ENCODE measurements at places on chromosomes 5 and 9.

DNA sequence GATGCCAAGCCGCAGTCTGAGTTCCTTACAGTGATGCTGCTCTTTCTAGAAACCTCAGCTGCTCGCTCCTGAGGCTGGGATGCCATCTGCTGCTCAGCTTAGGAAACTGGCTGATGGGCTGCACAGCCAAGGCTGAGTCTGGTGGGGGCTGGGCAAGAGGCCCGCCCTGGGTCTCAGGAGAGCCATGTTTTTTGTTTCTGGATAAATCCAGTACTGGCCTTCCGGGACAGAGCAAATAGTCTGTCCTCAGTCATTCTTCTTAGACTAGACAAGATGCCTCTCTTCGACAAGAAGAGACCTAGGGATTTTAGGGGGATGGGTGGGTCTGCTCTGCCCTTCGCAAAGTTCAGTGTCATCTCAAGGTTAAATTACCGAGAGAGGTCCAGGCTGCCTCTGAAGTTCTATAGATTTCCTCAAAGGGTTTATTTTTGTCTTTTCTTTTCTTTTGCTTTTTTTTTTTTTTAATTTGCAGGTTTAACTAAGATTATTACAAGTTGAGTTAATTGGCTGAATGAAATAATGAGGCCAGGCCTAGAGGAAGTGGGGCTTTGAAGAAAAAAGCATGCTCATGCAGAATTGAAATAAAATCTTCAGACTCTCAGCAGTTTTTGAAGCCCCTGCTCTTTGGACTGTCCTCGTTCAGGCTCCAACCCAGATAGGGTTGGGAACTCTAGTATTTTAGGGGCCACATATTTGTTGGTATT, 30.6 kb upstream of the MATR3 start:
- DNase-seq, result peak; percentile 40

- DNase-seq, result no peak
Observed at GRCh38 chr5:35672995-35673394, 55.3 kb downstream of the SPEF2 start.

GRCh38 chr5:14167211-14167845, 24.2 kb downstream of the TRIO start:
- no peak for DNase-seq

DNA sequence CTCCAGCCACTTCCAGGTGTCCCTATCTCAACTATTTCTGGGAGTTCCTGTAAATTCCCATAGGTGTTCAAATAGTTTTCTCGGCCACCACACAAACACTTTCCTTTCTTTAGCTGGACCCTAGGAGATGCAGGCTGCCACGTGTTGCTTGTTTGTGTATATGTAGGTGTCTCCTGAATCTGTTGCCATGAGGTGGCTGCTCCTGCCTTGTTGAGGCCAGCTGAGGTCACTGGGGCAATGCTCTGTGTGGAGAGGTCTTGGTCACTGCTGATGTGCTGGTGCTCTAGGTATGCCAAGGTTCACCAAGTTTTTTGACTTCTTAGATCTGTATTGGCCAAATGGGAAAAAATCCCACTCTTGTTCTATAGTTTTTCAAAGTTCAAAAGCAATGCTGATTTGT, 132.5 kb upstream of the CHD1 start:
- DNase-seq, result no peak

DNA sequence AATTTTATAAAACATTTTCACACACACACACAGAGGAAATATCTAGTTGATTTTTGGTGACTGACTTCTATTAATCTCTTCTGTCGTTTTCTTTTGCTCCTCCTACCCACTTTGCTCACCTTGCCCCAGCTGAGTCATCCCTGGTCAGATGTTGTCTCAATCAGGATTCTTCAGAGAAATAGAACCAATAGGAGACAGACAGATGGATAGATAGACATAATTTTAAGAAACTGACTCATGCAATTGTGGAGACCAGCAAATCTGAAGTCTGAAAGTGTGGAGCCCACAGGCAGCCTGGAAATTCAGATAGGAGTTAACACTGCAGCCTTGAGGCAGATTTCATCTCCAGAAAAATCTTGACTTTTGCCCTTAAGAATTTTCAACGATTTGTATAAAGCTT, 37.0 kb upstream of the PIK3R1 start:
- DNase-seq, result no peak

DNA sequence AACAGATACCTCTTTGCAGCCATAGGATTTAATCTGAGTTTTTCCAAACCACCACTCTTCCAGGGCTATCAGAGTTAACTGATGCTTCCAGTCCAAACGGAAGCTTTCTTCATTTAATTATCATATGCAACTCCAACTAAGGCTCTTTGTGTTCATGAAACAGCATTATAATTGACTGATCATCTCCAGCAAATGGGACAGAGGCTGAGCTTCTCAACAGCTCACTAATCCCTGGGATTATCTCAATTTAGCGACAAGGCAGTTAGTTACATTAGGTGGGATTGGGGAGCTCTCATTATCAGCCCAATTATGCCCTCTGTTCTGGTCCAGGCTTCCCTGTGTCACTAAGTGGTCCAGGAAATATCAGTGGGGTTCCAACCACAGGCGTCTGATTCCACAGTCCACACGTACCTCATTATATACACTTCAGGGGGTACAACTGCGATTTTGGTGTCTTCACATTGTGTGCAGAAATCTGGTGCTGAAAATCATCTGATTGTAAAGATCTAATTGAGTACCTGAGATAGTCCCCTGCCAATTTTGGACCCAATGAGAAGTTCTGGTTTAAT, 313.5 kb upstream of the PANK3 start:
- no peak for DNase-seq

DNA sequence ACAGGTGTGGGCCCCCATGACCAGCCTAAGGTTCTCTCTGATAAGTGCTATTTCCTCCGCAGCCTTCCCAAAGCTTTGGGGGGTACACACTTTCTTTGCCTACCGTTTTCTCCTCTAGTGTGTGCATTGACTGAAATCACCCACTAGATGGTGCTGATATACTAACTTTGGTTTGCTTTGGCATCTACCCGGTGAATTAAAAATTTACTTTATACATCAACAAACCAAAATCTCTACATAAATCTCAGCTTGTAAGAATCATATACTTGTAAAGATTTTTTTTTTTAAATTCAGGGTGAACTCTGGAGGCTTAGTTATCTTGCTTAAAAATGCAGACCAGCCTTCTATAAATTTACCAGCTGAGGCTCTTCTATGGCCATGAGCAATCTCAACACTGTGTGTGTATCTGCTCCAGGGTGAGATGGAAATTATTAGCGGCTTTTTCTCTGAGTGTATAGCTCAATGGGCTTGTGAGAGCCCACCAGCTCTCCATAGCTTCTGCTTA, 475.7 kb upstream of the TNC start:
- DNase-seq, result no peak

DNA sequence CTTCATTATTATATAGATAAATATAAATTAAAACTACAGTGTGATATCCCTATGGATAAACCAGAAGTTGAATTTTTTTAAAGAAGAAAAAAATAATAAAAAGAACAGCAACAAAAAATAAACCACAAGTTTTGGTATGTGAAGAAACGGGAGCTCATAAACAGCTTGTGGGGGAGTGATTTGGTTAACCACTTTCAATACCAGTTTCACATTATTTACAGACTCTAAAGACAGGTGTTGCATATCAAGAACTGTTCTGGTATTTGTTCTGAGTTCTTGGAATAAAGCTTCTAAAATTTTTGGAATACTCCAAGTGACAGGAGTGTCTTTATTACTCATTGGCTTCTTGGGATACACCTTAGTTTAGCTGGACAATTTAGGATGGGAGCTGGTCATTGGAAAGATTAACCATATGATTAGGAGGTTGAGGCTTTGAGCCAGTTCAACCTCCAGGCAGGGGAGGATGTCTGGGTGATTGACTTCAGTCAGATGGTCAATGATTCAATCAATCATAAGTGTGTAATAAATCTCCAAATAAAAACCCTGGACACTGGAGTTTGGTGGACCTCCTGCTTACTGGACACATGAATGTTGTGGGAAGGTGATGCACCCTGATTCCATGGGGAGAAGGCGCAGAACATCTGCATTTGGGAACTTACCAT, 2223.1 kb upstream of the C9orf72 start:
- DNase-seq, result no peak

DNA sequence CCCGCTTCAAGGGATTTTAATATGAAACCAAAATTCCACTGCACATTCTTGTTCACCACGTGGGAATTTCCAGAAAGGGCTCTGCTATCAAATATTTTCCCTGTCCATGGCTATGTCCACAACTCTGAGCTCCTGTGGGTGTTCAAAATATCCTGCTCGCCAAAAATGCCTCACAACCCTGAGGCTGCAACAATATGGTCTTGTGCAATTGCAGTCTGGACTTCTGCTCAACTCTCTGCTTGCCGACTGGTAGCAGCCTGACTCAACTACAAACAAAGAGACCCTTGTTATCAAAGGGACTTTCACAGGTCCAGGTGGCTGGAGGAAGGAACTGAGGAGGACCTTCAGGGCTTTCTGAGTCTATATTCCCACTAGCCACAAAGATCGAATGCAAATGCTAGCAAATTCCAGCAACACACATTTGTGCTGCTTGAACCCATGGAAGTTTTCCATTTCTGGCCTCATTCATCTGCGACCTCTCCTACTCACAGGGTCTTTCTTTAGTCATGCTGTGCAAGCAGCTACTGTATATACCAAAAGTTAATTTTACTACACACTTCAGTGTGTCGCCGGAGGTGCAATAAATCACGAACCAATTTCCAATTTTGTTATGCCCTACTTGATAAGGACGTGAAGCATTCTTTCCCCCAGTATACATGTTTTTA, 169.2 kb upstream of the SLC30A5 start:
- DNase-seq, result no peak

- DNase-seq, result no peak
Observed at GRCh38 chr5:6601816-6602215, 31.0 kb downstream of the NSUN2 start.

- no peak for DNase-seq
Observed at GRCh38 chr5:97550164-97550563, 367.1 kb upstream of the RIOK2 start.

GRCh38 chr9:105198865-105199264, 45.6 kb upstream of the SLC44A1 start:
- no peak for DNase-seq

DNA sequence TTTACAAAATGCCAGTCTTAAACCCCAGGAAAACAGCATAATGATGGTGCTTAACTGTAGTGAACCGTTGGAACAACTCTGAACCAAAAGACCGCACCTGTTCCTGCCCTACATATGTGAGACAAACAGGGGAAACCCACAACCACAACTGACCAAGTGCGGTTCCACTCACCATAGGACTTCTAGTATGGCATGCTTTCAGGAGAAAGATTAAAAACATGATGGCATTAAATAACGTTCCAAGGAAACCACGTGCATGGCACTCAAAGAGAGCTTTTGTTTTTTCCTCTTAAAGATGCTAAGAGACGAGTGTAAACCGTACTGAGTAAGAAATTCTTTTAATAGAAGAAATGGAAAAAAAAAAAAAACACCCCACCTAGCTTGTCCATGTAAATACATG, 119.8 kb downstream of the SSBP2 start:
- no peak for DNase-seq

GRCh38 chr5:132753135-132753987, 6.1 kb downstream of the CCNI2 start:
- DNase-seq, result no peak

DNA sequence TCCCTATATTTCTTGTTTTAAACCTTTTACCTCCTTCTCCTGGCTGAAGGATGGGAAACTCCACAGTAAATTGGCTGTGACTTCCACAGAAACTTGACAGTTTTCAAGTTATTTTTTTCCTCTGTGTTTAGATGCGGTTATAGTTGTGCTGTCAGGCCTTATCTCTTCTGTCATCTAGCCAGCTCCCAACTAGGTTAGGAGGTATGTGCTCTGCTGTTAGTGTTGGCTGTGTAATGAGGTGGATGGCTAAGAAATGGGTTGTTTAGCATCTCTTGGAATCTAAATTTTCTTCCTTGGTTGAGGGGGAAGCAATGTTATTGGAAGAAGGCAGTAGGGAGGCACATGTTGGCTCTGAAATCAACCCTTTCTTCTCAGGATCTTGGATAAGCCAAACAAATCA, 149.9 kb upstream of the RUSC2 start:
- DNase-seq, result no peak

- peak; percentile 17 for DNase-seq
Observed at GRCh38 chr9:126699401-126699881, 85.7 kb downstream of the LMX1B start.

DNA sequence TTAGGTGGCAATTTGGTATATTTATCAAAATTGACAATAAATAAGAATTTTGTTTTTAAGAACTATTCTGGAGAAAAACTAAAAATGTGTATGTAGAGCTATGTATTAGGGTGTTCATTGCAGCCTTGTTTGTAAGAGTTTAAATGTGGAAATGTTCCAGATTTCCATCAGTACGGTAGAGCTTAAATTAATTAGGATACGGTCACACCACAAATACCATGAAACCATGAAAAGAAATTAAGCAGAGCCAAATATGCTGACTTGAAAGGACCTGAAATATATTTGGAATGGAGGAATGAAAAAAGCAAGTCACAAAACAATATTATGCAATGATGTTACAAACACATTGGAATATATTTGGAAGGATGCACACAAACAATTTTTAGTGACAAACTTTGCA, 64.6 kb downstream of the ACTBL2 start:
- no peak for DNase-seq

DNA sequence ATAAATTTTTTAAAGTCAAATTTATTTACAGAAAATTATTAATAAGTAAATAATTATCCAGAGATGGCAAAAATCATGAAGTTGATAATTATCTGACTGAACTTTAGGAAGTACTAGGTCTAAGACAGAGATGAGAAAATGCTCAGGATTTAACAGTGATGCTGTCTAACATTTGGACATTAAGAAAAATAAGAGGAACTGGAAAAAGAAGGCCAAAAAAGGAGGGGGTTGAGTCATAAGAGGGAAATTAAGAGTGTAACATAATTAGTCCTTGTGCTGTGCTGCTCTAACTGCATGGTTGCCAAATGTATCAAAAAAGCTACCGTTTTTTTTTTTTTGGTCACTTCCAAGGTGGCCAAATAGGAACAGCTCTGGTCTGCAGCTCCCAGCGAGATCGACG, 35.4 kb upstream of the TUT7 start:
- no peak for DNase-seq

- DNase-seq, result no peak
Observed at GRCh38 chr9:80890124-80890523, 799.2 kb downstream of the TLE1 start.

GRCh38 chr5:91151947-91152346, 231.2 kb downstream of the ARRDC3 start:
- no peak for DNase-seq

- DNase-seq, result no peak
Observed at GRCh38 chr5:36099748-36100147, 33.1 kb upstream of the UGT3A2 start.

DNA sequence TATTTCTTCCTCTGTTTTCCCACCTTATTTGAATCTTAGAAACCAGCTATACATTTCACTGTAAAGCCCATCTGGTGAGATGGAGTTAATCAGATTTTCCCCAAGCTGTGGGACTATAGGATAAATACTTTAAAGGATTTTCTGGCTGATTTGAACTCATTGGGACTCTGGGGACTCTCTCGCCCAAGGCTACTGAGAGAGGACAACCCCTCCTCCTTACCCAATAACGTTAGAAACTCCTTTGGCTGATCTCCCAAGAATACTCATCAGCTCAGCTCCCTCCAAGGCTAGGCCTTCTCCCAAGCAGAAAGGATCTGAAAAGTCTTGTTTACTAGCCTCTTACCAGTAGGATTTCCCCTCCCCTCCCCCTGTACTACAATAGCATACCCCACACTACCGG, 1.5 kb upstream of the GLRA1 start:
- no peak for DNase-seq
